Activated T-helper 2 cell treated with anti-CD3 and anti-CD28 coated beads, Interferon-gamma antibody, Interleukin-2, Interleukin-4, amounts not matched to agents 10 μg/mL and 5 μg/mL and 100 μg/mL, durations not matched to agents 14 hours and 24 hours and 36 hours (primary cell): ENCODE measurements at places on chromosomes 5 and 9. TPM values are rescaled to one million over a fixed set of nuclear protein-coding genes. Genes with fewer than 3 reads are reported as not detected.
A peak's percentile ranks its signal among the peaks of the same experiment; 100 is the strongest.

DNA sequence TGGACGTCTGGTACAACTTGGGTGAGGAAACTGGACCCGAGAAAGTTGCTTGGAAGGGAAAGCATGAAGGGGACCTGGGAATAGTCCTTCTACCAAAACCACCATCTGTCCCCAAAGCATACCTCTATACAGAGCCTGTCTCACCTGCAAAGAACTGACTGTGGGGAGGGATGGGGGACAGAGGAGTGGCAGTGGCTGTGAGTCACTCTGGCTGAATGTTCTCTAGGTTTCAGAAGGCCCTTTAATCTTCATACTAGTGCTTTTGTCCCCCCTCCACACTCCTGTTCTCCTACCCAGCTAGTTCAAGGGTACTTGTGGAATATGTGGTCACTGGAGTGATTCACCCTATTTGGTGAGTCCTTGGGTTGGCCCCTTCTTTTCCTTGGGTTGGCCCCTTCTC, 109.3 kb upstream of the RUSC2 start:
- no peak for DNase-seq

The GABRA1 gene
- total RNA-seq, result not detected in 2 replicates

DNA sequence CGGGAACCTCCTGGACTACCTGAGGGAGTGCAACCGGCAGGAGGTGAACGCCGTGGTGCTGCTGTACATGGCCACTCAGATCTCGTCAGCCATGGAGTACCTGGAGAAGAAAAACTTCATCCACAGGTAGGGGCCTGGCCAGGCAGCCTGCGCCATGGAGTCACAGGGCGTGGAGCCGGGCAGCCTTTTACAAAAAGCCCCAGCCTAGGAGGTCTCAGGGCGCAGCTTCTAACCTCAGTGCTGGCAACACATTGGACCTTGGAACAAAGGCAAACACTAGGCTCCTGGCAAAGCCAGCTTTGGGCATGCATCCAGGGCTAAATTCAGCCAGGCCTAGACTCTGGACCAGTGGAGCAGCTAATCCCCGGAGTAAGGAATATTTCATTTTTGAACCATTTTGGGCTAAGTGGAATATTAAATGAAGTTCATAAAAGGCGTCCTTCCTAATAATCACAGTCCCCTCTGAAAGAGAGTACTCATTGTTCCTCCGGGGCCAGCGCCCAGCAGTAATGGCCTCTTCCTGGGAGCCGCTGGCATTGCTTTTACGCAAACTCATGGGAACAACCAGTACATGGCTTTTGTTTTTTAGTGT, 23.6 kb downstream of the QRFP start:
- DNase-seq, result no peak

- no peak for DNase-seq
Measured at GRCh38 chr9:959914-960313, 16.5 kb upstream of the DMRT3 start.

The SPINK1 gene
- total RNA-seq, result not detected in 2 replicates

The CDH9 gene
- not detected in 2 replicates for total RNA-seq

The TXN gene
- total RNA-seq, result 539 and 551 TPM in 2 replicates

The SUSD3 gene
- total RNA-seq, result 29.7 and 36.4 TPM in 2 replicates

DNA sequence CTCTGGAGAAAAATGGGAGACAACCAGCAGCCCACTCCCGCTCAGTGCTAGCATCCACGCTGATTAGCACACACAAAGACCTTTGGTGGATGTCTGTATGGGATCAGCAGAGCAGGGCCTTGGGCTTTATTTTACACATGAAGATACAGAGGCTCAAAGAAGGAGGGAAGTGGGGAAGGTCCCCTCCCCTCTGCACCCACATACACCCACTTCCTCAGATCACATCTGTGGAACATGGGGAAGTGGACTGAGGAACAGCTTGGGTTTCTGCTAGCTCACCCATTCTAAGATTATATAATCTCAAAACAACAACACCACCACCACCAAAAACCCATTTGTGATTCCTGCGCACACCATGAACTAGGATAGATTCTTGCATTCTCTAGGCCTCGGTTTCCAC, 14.0 kb downstream of the GGTA1 start:
- DNase-seq, result no peak

DNA sequence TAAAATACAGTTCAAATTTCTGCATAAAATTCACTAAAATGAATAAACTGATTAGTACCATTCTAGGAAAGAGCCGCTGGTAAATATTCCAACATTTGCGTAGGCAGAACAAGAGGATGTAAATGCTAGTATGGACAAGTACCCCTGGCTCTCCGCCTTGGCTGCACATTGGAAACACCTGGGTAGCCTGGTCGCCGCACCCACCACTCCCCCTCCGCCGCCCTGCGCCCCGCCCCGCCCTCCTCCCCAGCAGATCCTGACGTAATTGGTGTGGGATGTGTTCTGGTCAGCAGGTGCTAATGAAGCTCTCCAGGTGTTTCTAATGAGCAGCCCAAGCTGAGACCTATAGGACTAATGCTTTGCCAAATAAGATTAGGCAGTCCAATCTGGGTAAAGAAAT, 225.7 kb downstream of the FRMD3 start:
- DNase-seq, result no peak

DNA sequence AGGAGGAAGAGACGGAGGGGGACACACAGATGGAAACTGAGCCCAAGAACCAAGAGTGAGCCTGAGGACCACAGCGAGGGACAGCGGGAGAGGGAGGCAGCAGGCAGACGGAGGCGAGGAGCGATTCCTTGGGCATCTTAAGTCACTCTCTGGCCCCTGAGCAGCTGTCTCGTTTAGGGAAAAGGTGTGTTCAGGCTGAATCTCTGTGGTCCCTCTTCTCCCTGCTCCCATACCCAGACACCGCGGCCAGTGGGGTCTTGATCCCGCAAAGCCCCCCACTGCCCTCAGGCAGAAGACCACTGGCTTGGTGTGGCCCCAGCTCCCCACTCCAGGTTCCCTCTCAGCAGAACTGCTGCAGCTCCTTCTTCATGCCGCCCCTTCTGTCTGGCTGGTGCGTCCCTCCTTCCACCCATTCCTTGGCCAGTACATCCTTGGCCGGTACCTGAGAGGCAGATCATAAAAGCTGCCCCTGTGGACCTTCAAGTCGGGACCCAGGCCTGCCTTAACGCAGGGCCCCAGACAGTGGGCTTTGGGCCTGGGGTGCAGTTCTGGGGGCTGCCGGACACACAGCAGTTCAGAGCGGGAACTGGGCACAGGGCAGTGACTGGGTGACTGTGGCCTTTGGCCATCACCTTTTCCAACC, 5.8 kb upstream of the RALGDS start:
- no peak for DNase-seq

DNA sequence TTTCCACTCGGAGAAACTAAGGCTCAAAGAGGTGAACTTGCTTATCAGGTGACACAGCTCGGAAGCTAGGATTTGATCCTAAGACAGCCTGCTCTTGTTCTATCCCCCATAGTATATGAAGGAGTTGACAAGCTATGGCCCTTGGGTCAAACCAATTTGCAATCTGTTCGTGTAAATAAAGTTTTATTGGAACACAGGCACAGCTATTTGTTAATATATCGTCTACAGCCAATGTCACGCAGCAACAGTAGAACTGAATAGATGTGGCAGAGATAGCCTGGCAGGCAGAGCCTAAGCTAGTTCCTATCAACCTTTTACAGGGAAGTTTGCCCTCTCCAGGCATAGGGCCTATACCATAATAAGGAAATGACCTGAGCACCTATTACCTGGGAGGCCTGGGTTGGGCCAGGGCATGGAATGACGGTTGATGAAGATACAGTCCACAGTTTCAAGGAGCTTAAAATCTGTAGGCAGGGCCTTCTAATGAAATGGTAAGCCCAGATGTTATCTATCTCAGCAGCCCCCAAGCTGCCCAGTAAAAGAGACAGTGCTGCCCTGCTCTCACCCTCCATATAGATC, 179.0 kb downstream of the TTLL11 start:
- DNase-seq, result no peak

DNA sequence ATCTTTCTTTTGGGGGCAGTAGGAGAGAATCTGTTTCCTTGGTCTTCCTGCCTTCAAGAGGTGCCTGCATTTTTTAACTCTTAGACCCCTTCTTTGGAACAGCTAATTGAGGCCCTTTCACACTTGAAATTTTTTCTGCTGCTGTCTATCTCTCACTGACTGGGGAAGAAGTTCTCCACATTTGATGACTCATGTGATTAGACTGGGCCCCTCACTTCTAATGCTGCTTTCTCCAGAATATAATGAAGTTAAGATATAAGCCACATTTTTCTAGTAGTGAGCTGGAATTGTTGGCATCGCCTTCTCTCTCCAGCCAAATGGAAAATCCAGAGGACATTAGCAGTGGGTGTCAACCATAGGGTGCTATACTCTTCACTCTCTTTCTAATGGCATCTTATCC, 12.4 kb downstream of the ZNF474 start:
- DNase-seq, result no peak

The PDE6A gene
- not detected in 2 replicates for total RNA-seq

DNA sequence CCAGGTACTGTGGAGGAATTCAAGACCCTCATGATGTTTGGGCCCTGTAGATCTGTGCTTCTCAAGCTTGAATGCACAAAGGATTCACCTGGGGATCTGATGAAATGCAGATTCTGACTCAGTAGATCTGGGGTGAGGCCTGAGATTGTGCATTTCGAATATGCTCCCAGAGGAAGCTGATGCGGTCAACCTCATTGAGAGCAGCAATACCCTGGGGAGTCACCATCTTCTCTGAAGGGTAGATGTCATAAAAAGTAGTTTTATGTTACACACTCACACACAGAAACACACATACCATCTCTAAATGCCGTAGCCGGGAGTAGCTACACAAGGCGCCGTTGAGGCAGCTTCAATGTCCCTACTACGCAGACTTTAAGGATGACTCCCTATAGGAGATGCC, 55.8 kb upstream of the CPEB4 start:
- no peak for DNase-seq

- peak; percentile 19 for DNase-seq
Measured at GRCh38 chr9:113155911-113156588, 5.2 kb downstream of the SLC31A2 start.

The CRB2 gene
- total RNA-seq, result not detected in 2 replicates

DNA sequence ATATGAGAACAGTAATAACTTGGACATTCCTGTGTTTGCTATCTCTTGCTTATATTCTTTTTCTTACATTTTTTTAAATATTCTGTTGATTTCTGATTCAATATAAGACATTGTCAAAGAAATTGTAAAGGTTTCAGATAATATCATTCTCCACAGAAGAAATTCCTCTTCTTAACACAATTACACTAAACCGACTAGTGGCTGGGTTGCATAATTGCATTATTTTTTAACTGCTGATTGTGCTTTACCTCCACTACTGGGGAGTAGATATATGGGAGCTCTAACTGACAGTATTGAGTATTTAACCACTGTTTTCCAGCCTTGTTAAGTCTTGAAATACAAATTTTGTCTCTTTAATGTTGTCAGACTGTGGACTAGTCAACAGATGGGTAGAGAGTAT, 723.8 kb upstream of the EDIL3 start:
- no peak for DNase-seq

DNA sequence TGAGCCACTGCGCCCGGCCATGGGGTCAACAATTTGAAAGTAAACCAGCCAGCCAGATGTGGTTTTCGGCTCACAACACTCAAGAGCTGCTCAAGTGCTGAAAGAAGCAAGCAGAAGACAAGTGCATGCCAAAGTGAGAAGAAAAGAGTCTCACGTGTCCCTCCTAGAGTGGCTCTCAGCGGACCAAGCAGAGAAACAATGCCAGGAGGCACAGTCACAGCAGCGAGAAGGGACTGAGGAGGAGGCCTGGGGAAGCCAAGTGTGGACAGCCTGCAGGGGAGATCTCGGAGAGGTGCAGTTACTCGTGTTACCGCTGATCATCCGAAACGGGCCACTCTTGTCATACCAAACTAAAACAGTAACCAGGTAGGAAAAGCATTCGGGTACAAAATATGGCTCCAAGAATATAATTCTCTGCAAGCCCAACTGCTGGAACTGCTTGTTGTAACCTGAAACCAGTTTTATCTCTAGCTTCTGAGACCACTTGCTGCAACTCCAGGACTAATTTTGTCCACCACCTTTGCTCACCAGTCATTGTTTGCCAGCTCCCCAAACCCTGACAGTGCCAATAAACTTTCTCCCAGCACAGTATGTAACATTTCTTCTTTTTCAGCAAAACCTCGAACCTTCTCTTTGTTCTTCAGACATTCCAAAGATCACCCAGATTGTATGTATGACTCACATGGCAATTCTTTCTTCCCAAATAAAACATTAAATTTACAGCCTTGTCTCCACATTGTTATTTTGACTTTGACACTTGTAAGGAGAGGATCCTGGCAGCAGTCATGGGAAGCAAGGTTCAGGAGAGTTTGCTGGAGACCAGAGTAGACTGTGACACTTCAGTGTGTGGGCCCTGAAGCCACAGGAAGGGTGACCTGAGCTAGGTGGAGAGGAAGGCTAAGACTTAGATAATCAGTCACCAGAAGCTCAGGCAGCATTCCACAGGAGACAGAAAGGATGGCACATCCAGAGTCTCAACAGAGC, 6.3 kb downstream of the SLC35D2 start:
- no peak for DNase-seq

The AGXT2 gene
- not detected in 2 replicates for total RNA-seq

DNA sequence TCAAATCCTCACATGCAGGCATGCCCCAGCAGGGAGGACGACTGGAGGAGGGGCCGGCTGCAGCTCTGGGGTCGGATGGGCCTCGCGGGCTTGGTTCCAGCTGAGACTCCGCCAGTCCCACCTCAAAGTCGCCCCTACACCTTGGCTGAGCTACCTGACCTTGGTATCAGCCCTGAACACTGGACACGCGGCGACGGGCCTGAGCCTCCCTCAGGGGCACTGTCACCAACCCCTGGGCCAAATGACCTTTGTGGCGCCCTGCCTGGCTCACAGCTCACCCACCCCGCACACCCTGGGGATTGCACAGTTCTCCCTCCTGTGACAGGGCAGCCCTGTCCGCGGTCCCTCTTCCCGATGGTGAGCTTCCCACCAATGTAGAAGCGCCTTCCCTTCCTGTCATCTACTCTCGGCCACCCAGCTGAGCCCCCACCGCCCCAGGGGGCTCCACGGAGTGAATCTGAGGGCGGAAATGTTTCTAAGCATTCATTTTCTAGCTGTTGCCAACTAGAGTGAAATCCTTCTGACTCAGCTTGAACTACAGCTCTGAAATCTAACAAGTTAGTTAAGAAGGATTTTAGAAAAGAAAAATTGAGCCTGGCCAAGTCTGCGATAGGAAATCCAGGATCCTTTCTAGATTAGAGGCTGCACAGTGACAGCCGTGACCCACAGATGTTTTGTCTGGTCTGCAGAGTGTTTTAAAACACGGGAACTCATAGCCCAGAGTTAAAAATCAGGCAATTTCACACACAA, 138.9 kb upstream of the PHYKPL start:
- DNase-seq, result no peak

- no peak for DNase-seq
Measured at GRCh38 chr5:93584596-93585040, 1.6 kb downstream of the NR2F1 start.

DNA sequence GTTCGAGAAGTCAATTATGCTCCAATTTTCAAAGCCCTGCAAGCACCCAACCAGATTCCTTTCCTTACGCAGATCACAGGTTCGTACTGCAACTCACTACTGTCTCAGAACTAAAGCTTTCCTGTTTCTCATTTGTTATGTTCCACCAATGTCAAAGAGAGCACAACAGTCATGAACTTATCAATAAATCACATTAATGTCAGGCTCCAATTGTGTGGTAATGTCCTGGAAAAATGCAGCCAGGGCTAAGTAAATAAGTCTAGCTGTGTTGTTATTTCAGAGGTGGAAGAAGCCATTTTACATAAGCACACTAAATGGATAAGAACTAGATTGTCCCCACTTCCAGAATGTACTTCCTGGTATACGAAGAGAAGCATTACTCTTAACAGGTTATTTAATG, 488.6 kb upstream of the PTGER4 start:
- DNase-seq, result no peak

- DNase-seq, result no peak
Measured at GRCh38 chr9:27329291-27329690, 32.3 kb upstream of the EQTN start.

- no peak for DNase-seq
Measured at GRCh38 chr9:12166518-12166917, 526.7 kb upstream of the TYRP1 start.
